ENCODE measurements at places on chromosomes 6 and 20. TPM values are rescaled to one million over a fixed set of nuclear protein-coding genes. Genes with fewer than 3 reads are reported as not detected.

LINC00237 gene
- not detected for total RNA-seq

TMEM244 gene
- total RNA-seq: 0.52 TPM

SSTR4 gene
- total RNA-seq: not detected

BPIFB1 gene
- not detected for total RNA-seq

MCHR2 gene
- not detected for total RNA-seq

CFB gene
- total RNA-seq: 3.1 TPM

RIPOR2 gene
- 128 TPM for total RNA-seq

Data from mononuclear cell (primary cell).